ENCODE measurements at places on chromosomes 3 and 15.

DNA sequence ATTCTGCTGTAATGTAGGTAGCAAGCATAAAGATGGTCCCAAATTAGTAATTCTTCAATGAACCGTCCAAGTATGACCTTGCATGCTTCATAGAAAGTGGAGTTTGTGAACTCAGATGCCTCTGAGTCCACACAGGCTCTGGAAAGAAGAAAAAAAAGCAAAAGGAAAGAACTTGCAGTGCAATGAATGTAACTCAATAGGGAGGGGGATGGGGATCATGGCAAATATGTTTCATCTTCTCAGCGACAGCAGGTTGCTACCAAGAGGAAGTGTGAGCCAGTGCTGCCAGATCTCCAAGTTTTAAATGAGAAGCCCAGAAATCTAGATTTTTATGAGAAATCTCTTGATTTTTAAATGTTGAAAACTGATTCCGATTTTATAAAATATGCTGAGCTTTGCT lies 50.3 kb downstream of the IL20RB start:
- no peak for DNase-seq

GRCh38 chr3:115325539-115325938 lies 178.5 kb upstream of the ZBTB20 start:
- no peak for DNase-seq

DNA sequence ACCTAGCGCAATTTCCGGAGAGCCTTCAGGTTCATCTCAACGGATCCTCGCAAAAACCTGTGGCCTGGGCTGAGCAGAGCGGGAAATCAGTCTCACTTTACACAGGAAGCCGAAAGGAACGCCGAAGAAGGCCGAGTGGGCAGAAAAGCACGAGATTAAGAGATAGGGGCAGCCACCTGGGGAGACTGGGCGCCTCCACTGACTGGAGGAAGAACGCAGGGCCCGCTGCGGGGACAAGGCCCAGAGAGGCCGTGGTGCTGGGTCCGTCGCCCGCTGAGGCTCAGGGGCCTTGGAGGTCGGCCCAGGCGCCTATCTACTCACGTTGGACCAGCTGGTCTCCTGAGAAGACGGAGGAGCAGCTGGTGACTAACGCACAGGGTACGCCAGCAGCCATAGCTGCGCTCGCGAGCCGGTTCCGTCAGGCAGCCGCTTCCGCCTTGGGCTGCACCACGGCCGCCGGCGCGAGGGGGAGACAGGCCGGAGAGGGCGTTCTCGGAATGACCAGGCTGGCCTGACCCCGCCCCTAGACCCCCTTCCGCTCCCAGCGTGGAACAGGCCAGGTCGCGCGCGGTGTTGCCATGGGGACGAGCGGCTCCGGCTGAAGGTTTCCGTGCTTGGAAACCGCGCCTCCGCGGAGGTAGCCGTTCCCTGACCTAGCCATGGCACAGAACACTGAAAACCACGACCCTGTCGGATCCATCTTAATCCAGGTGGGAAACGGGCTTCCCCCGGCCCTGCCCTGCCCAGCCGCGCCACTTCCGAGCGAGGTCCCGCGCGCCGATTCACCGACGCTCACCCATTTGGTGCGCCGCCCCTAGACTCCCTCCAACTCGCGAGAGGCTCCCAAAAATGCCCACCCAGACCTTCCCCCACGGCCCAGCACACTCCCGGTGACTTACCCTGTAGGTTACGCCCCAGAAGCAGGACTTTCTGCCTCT lies at the start of the genes AAGAB and IQCH:
AAGAB (minus strand) TSS at position 424 of the 938 bp plus-strand sequence; CDS start at position 394, 30 bp downstream.
IQCH (plus strand) TSS at position 549 of the 938 bp plus-strand sequence; CDS start at position 660, 111 bp downstream.
- peak; percentile 96 for DNase-seq

GRCh38 chr3:142929890-142930289 lies 33.6 kb downstream of the PAQR9 start:
- no peak for DNase-seq

DNA sequence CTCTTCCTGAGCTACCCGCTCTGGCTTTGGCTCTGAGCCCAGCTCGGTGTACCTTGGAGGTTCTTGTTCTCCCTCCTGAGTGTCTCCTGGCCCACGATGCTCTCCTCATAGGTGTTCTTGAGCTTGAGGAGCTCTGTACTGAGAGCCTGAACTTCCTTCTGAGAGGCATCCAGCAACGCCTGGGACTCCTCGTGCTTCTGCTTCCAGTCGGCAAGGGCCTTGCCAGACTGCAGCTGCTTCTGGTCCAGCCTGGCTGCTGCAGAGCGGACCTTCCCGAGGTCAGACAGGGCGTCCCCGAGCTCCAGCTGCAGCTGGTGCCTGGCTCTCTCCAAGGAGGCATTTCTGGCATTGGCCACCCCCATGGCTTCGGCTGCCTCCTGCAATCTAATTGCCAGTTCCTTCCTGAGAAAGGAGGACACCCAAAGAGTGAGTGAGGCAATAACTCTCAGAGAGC lies 99.8 kb downstream of the MYH15 start:
- no peak for DNase-seq

- no peak for DNase-seq
Measured at GRCh38 chr3:31079689-31080088, 185.2 kb upstream of the GADL1 start.

DNA sequence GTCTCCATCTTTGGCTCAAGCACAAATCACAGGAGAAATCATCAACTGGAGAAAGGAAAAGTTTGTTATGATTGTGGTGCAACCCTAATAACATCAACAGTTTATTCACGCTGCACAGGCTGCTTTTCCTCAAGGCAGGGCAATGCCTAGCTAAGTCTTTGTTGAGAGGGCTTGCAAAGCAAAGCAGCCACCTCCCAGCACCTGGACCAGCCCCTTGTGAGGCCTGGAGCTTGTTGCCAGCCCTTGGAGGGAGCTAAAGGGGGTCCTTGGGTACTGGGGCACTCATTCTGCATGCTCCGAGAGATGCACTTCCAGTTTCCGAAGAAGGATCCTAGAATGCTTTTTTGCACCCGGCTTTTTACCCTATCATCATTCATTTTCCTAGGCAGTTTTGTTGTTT lies 288.2 kb downstream of the CLSTN2 start:
- no peak for DNase-seq

DNA sequence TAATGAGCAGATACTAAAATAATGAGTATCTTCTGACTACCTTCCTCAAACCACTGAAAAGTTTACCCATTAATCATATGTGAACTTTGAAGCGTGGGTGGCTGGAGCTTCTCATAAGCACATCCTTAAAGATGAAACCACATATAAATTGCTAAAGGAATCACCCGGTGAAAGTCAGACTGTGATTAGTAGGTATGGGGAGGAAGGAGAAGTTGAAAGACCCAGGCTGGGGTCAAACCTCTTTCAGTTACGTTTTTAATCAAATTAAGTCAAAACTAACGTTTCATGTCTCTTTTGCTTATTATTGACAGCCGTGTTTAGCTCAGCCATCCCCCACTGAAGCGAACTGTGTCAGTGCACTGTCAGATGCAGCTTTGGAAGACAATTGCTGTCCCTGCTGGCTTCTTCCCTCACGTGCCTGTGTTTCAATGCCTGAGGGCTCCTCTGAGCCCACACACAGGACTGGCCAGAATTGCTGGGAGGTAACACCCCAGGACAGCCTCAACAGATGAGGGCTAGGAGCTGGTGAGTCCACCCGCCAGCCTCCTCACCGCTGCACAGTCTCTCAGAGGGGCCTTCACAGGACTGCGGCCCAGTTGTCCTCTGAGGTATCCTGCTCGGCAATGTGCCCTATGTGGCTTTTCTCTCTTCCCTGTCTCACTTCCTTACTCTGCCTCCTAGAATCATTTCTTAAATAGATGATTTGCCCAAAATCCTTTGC lies 29.3 kb upstream of the SH3BP5 start:
- DNase-seq = no peak

DNA sequence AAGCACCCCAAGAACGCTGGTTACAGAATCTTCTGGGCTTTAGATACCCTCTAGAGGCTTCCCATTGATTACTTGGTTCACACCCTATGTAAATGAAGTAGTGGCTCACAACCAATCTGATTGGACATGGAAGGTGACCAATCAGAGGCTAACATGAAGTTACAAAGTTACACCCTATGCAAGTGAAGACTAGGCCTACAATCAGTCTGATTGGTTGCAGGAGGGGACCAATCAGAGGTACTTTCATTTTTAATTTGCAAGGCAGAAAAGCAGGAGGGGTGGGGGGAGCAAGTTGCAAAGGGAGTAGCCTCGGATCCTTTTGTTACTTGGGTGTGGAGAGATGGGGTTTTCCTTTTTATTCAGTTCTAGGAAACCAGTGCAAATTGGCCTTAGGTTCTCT lies 11.1 kb upstream of the RTP2 start:
- no peak for DNase-seq

DNA sequence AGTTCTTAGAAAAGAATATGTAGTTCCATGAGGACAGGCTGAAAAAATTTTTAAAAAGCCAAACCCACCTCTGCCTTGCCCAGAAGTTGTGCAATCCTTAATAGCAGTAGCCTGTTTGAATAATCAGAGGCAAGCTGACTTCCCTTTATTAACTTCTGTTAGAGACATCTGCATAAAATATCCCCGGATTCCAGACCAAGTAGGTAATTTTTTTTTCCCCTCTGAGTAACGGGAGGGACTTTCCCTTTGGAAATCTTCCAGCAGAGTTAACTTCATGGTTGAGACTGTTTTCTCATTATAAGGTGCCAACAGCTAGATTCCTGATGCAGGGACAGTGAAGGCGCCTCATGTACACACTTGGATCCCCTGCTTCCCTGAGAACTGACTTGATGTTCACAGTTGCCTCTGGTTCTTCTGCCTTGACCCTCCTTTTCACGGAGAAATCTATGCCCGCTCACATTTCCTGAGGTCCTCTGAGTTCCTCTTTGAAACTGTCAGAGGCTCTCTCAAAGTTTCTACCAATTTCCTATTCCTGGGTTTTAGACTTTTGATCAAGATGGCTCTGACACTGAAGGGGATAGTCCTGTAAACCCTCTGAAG lies 227.6 kb upstream of the BHLHE40 start:
- no peak for DNase-seq

GRCh38 chr15:100115066-100115710 lies 226.6 kb downstream of the ADAMTS17 start:
- no peak for DNase-seq

- DNase-seq = no peak
Measured at GRCh38 chr15:27889258-27889657, 209.9 kb downstream of the OCA2 start.

GRCh38 chr3:129291236-129291886 lies 12.7 kb downstream of the HMCES start:
- DNase-seq = no peak

- DNase-seq = no peak
Measured at GRCh38 chr15:87145696-87146095, 1066.0 kb downstream of the AGBL1 start.

- peak; percentile 61 for DNase-seq
Measured at GRCh38 chr15:80999623-81000036, 1.1 kb upstream of the TLNRD1 start.

DNA sequence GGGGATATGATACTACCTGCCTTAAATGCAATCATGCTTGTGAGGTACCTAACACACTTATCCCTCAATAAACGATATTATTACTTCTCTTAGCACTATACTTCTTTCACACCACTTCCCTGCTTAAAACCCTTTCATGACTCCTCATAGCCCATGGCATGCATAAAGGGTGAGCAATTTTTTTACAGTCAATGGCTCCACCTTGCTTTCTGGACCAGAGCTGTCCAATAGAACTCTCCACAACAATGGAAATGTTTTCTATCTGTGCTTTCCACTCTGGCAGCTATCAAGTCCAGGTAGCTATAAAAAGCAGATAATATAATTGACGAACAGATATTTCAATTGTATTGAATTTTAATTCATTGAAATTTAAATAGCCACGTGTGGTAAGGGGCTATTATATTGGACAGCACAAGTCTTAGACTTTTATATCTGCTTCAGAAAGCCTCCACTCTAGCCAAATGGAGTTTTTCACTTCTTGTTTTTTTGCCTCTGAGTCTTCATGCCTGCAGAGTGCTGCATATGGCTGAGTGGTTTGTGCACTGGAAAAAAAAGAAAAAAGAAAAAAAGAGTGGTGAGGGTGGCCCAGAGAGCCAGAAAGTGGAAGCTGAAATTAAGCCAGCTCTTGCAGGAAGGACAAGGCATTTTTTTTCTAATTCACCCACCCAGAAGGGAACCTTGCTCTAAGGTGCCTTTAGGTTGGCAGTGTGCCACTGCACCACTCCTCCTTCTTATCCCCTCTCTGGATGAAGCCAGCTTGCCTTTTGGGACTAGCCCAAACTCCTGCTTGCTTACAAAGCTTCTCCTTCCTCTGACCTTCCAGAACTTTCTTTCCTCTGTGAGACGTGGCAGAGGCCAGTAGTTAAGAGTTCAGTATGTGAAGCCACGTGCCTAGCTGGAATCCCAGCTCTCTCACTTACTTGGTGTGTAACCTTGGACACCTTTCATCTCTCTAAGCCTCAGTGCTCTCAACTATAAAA lies 239.0 kb upstream of the LRTM1 start:
- no peak for DNase-seq

- no peak for DNase-seq
Measured at GRCh38 chr15:31234815-31235214, 91.8 kb upstream of the KLF13 start.

DNA sequence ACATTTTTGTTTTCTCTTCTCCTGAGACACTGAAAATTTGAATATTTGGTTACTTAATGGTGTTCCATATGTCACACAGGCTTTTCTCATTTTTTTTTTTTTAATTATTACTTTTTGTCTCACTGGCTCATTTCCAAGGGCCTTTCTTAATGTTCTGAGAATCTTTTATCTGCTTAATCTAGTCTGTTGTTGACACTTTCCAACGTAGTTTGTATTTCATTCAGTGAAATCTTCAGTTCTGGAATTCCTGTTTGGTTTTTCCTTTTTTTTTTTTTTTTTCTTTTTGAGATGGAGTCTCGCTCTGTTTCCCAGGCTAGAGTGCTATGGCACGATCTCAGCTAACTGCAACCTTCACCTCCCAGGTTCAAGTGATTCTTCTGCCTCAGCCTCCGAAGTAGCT lies 42.7 kb downstream of the NCK1 start:
- no peak for DNase-seq

GRCh38 chr3:195081242-195081963 lies 189.6 kb downstream of the XXYLT1 start:
- DNase-seq = no peak

DNA sequence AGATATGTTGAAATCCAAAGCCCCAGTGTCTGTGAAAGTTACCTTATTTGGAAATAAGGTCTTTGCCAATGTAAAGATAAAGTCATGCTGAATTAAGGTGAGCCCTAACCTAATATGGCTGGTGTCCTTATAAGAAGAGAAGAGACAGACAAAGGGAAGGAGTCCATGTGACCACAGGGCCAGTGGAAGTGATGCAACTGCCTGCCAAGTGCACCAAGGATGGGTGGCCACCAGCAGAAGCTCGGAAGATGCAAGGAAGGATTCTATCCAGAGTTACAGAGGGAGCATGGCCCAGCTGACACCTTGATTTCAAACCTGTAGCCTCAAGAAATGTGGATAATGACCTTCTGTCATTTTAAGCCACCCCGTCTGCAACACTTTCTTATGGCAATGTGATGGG lies 35.3 kb upstream of the PGPEP1L start:
- no peak for DNase-seq

GRCh38 chr3:5813521-5813920 lies 626.0 kb downstream of the EDEM1 start:
- DNase-seq = no peak

- DNase-seq = no peak
Measured at GRCh38 chr3:90261481-90262433, 1154.3 kb downstream of the EPHA3 start.

GRCh38 chr3:75906555-75907112 lies 121.3 kb upstream of the ZNF717 start:
- no peak for DNase-seq

GRCh38 chr3:16286161-16286560 lies 21.1 kb downstream of the OXNAD1 start:
- peak; percentile 79 for DNase-seq
